ENCODE measurements at places on chromosomes 4 and X.

GRCh38 chr4:103853146-103853545 is 133.4 kb upstream of the TACR3 start:
- no peak for DNase-seq

- DNase-seq = no peak
These were observed 212 bp downstream of the CLCN4 start for GRCh38 chrX:10157032-10157341.

DNA sequence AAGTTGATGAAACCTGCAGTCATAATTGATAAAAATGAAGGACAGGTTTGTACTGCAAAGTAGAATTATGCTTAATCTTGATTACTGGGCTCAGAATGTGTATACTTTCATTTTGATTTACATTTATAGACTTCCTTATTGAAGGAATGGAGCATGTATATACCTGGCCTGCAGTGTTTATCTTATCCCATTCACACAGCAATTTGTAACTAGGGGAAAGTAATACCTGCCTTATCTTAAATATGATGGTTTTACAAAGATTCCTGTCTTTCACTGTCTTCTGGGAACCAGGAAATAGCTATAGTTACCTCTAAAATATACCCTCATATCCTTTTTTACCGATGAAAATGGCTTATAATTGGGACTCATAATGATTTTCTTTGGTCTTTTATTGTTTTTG is 29.7 kb downstream of the ADD1 start:
- DNase-seq = no peak

GRCh38 chr4:15158406-15159091 is 156.3 kb downstream of the CPEB2 start:
- peak; percentile 62 for DNase-seq

GRCh38 chr4:76311896-76312331 is 5.4 kb downstream of the STBD1 start:
- DNase-seq = no peak

DNA sequence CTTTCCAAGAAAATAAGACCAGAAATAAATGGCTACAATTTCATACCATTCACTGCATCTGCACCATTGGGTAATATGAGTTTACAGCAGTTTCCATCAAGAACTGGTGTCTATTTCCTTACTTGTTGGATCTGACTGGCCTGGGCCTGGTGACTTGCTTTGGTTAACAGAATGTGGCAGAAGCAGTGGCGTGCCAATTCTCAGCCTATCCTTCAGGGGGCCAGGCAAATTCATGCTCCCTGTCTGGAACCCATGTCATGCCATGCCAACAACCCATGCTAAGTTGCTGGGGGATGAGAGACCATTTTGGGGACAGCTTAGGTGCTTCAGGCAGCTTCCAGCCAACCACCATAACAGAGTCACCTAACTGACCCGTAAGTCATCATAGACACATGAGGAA is 656.7 kb downstream of the SPOCK3 start:
- DNase-seq = no peak

DNA sequence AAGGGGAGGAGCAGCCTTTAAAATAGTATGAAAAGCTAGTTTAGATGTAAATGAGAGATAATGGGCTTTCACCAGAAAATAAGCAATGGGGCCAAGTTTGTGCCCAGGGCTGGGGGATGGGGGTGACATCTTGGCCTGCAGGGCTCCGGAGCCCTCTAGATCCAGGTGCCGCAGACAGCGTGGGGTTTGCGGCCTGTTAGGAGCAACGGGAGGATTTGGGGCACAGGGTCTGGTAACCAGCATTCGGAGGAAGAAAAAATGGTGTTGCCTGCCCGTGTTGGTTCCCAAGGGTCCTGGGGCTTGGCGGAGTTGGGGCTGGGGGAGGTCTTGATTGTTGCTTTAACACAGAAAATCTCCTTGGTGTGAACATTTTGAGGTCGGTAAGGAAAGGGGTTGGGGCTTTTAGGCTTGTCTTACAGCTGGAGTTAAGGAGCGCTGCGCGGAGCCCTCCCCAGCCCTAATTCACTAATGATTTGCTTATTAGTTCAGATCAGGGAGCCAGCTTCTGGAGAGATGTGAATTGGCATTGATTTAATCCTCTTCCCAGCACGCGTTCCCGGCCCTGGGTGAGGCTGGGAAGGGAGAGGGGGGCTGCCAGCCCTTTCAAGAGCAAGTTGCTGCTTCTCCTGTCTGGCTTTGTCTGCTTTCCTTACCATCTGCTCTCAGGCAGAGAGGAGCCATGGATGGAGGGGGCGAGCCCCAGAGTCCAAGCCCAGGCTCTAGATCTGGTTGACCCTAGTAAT is 443.4 kb downstream of the BCOR start:
- no peak for DNase-seq

DNA sequence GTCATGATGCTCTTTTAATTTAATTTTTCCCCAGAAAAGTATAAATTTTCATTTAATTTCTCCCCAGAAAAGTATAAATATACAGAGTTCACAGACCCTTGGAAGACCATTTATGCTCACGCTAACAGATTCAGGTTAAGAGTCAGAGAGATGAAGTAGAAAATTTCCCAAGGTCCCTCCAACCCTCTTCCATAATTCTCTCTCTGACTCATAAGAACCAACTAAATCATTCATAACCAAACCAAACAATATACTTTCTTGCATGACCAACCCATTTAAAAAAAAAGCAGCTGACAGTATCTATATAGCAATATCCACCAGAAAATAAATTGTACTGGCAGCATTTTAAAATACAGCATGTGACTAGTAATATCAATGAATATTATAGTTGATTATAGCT is 3.9 kb downstream of the KLHL8 start:
- DNase-seq = no peak

- DNase-seq = no peak
These were observed 25.9 kb upstream of the MAP3K15 start for GRCh38 chrX:19541196-19541595.

- peak; percentile 95 for DNase-seq
These were observed 285.2 kb upstream of the GATB start for GRCh38 chr4:152045807-152046571.

DNA sequence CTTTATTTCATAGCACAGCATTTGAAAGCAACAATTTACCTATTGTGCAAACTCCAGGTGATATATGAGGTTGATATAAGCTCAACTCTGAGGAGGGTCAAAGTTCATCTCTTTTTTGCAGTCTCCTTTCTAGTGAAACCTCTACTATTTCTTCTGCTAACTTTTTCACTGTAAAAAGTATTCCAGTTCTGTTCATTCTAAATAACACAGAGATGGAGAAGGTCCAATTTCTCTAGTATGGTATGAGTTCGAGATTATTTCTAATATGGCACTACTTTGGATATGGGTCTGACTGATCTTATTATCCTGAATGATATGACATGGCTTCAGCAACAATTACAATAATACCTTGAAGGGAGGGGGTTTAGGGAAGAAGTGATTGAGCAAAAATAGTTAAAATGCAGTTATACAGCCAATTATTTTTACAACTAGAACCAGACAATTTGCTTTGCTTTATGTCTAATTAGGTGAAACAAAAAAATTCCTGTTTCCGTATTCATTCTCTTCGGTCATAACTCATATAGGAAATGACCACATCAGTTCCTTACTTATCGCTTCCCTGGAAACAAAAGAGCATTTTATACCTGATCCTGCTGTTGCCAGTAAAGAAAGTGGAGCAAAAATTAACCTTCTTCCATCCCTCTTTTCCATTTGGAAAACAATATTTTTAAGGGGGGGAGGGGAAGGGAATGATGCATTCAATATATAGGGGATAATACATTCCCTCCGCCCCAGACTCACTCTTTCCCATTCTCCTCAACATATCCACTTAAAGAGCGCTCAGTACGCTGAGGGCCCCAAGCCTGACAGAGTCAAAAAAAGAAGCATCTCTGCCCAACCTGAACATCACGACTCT is 1.0 kb downstream of the TBC1D9 start:
- DNase-seq = no peak

DNA sequence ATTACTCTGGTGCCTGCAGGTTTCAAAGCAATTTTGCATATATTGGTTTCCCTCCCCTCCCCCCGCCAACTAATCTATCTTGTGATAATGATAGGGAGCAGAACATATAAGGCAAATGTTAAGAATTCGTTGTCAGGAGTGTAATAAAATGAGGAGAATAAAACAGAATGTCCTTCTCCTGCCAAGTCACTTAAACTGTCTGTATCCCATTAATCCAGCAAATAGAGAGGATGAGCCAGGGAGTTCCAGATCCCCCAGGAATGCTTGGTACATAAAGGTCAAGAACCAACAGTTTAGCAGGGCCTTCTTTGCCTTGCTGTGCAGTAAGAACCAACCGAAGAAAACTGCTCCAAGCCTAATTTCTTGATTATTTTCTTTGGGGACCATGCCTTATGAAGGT is 141.4 kb downstream of the AMELX start:
- DNase-seq = no peak

GRCh38 chrX:133715715-133716114 is 269.7 kb downstream of the GPC3 start:
- no peak for DNase-seq

DNA sequence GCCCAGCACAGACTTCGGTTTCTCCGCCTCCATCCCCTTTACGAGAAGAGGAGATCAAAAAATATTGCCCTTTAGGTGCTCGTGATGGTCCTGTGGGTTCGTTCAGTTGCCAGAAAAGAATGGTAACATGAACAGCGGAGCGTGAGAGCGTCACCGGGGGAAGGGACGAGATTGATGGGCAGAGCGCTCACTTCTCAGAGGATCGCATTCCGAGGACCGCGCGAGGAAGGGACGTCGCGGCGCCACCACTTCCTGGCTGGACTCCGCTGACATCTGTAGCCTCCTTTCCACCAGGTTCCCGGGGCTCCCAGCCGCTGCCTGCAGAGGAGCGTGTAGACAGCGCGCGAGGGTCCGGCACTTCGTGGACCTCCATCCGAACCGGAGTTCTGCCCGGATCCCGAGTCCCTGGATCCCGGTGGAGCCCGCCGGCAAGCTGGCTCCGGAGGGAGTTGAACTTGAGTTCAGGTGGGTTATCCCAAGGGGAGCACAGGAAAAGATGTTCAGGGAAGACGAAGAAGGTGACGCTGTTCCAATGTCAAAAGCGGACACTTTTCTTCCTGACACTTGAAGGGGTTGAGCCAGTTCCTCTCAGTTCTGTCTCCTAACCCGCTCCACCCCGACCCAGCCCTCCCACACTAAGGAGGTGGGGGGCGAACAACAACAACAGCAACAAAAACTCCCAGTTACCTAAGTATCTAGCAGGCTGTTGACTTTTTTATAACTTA is 484 bp downstream of the GALNTL6 start:
- peak; percentile 61 for DNase-seq

DNA sequence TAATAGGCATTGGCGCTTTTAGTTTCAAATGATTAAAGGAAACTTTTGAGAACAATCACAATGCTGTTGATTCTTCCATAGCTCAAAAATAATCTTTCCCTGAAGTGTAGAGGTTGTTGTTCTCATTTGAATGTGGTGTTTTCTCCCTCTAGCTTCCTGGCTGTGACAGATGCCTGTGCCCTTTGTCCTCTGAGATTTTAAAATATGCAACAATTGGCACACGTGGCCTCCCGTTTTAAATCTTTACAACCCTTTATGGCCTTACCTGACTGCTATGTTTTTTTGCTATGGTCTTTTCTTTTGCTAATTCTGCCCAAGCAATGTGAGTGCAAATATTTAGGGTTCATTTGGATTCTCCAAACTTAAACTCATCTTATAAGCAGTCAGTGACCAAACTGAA is 22.9 kb upstream of the CASK start:
- no peak for DNase-seq

- peak; percentile 81 for DNase-seq
These were observed 13.1 kb upstream of the SLC9B1 start for GRCh38 chr4:103032574-103032973.

GRCh38 chr4:179465131-179465797 is 2023.0 kb upstream of the AGA start:
- no peak for DNase-seq

DNA sequence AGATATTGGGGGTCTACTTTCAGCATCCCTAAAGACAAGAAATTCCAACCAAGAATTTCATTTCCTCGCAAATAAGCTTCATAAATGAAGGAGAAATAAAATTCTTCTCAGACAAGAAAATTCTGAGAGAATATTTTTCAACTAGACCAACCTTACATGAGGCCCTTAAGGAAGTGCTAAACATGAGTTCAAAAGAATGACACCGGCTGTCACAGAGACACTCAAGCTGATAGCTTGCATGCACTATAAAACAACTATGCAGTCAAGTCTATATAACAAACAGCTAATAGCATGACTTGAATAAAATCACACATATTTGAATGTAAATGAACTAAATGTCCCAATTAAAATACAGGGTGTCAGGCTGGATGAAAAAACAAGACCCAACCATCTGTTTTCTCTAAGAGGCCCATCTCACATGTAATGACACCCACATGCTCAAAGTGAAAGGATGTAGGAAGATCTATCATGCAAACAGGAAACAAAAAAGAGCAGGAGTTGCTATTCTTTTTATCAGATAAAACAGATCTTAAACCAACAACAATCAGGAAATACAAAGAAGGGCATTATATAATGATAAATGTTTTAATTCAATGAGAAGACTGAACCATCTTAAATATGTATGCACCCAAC is 27.2 kb downstream of the FAAH2 start:
- DNase-seq = no peak

DNA sequence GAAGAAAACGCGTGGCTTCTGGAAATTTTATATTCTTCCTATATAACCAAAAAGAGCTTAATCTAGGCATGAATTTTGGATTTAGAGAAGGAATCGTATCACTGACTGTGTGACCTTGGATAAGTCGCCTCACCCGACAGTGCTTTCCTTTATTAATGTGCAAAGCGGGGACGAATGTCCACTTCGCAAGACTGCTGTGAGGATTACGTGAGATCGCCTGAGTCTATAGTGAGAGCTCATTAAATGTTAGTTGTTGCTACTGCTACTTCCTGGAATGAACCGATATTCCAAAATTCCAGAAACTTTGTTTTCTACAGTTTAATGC is 448 bp upstream of the TBC1D8B start:
- DNase-seq = no peak

- no peak for DNase-seq
These were observed 94.1 kb upstream of the HPRT1 start for GRCh38 chrX:134365904-134366303.

- no peak for DNase-seq
These were observed 5.1 kb upstream of the WDR1 start for GRCh38 chr4:10121568-10122208.

- DNase-seq = no peak
These were observed 18.0 kb upstream of the UBA1 start for GRCh38 chrX:47175588-47175980.

- DNase-seq = peak; percentile 28
These were observed 6.0 kb downstream of the PLXNB3 start for GRCh38 chrX:153769865-153770600.

- DNase-seq = no peak
These were observed 2.2 kb downstream of the RP2 start for GRCh38 chrX:46838974-46839480.

DNA sequence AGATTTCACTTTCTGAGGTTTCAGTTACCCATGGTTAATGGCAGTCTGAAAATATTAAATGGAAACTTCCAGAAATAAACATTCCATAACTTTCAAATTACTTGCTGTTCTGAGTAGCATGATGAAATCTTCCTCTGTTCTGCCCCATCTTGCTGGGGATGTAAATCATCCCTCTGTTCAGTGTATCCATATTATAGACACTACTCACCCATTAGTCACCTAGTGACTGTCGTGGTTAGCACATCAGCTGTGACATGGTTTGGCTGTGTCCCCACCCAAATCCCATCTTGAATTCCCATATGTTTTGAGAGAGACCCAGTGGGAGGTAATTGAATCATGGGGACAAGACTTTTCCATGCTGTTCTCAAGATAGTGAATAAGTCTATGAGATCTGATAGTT is 125.5 kb upstream of the GIMD1 start:
- DNase-seq = no peak

GRCh38 chr4:10283761-10284160 is 167.2 kb upstream of the WDR1 start:
- no peak for DNase-seq
